Esophagus squamous epithelium (tissue), 5 donors: ENCODE measurements at places on chromosomes 5 and 9. TPM values are rescaled to one million over a fixed set of nuclear protein-coding genes. Genes with fewer than 3 reads are reported as not detected.

The FOXD4L3 gene
- not detected for total RNA-seq

DNA sequence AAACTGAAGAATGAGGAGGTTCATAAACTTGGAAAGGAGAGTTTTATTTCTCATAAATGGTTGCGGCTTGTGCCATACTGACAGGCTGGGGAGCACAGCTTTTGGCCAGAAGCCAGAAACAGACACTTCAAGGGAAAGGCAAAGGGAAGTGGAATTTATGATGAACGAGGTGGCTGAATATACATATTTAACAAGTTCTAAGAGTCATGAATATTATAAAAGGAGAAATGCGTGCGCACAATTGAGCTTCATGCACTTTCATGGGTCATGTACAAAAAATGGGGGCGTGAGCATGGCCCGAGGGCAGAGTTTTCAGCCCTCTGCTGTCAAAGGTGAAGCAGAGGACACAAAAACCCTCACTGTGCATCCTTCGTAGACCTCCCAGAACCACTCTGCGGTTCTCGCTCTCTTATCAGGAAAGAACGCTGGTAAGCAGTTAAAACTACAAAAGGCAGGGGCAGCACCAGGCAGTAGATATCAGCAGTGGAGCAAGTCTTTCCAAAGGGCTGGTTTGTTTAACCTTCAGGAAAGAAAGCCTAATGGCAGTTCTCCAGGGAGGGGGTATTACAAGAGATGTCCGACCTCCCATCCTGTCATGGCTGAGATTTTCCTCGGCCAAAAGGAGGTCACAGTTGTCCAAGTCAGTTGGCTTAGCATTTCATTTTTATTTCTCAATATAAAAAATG lies 29.0 kb downstream of the AUH start:
- no peak for DNase-seq

DNA sequence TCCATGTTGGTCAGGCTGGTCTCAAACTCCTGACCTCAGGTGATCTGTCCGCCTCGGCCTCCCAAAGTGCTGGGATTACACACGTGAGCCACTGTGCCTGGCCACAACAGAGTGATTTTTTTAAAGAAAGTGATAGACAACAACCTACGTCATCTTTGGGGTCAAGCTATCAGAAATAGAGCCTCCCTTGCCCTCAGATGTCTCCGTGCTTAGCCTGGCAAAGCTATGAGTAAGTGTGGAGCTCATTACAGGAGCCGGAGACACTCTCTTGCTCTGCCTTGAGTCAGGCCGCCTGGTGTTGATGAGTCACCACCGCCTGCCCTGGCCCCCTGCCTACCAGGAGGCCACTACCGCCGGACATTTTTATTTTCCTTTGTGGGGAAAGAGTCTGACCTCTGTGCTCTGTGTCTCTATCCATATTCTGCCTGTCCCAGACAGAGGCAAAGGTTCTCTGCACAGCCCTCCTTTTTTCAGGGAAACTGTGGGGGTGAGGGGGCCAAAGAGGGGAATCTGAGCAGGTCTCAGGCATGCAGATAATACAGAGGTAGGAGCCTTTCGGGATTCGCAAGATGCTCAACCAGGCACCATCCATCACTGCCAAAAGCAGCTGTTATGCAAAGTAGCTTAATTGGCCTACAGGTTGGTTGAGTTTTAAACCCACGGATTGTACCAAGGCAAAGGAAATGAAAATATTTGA lies 123.7 kb upstream of the CPEB4 start:
- DNase-seq, result no peak

- DNase-seq, result no peak
These were observed 44.5 kb upstream of the PRSS3 start for GRCh38 chr9:33750839-33751339.

DNA sequence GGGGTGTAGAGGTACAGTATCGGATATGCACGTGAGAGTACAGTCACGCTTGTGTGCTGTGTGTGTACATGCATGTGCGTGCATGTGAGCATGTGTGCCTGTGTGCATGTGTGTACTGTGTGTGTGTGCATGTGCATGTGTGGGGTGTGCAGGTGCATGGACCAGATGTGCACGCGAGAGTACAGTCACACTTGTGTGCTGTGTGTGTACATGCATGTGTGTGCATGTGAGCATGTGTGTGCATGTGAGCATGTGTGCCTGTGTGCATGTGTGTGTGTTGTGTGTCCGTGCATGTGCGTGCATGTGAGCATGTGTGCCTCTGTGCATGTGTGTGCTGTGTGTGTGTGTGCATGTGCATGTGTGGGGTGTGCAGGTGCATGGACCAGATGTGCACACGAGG lies 10.3 kb downstream of the SLC6A19 start:
- no peak for DNase-seq

- no peak for DNase-seq
These were observed 27.3 kb downstream of the ANP32B start for GRCh38 chr9:98010445-98010844.

DNA sequence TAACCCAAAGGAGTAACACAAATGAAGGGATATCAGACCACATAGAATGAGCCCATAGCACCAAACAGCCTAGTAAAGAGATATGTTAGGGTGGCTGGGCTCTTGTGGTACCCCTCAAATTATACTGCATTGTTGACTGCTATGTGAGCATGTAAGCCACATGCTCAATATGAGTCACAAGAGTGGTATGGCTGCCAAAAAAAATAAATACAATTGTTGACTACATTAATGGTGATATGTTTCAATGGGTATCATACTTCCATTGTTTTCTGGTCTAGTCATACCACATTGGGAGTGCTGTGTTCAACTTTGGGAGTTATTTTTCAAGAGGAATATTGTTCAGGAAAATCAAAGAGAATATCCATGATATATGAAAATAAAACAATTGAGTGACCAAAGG lies 162.4 kb upstream of the PIK3R1 start:
- DNase-seq, result no peak

- DNase-seq, result no peak
These were observed 4.0 kb downstream of the GFI1B start for GRCh38 chr9:132982458-132982857.

GRCh38 chr9:89000973-89001916 lies 10.0 kb downstream of the S1PR3 start:
- no peak for DNase-seq

GRCh38 chr5:79020861-79021561 lies 35.9 kb upstream of the ARSB start:
- DNase-seq, result no peak

- DNase-seq, result no peak
These were observed 64.1 kb downstream of the SEMA6A start for GRCh38 chr5:116510517-116510916.

GRCh38 chr5:66326276-66326675 lies 182.2 kb downstream of the SREK1 start:
- DNase-seq, result no peak

DNA sequence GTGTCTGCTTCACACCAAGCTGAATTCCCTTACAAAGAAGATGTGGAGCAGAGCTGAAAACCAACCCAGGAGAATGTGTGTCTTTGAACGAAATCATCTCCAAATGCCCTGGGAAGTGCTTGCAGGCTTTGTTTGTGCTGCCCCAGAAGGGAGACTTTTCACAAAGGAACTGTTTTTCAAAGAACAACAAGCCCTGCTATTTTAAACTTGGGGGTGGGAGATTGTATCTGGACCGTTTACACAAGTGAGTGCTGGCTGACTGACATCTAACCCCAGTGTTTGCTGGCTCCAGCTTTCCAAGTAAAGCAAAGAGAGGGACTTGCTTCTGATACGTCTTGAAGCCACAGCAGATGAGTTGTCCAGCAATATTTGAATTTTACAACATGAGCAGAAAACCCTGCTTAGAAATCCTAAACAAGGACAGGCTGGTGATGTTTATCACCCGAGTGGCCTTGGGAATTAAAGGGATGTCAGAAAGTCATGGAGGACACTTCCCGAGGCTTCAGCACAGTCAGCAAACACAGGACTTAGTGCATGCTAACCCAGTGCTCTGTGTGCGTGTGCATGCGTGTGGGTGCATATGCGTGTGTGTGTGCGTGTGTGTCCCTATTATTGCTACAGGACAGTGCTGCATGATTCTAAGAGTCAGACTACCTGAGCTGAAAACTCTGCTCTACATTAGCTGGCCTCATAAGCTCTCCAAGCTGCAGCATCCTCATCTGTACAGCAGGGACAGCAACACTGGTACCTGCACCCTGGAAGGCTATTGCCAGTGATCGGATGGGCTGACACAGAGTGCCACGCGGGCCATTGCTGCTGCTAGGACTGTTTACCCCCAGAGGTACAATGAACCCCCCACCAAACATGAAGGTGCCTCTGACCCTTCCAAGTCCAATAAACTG lies 1.4 kb downstream of the ADAMTS12 start:
- no peak for DNase-seq

GRCh38 chr9:137918331-137919094 lies 40.9 kb downstream of the CACNA1B start:
- no peak for DNase-seq

GRCh38 chr9:89465001-89465451 lies 32.9 kb downstream of the SEMA4D start:
- DNase-seq, result no peak

GRCh38 chr9:105850852-105851500 lies 156.6 kb downstream of the TMEM38B start:
- no peak for DNase-seq

- no peak for DNase-seq
These were observed at the start of gene LRRC70 for GRCh38 chr5:62578540-62578939. TSS of gene LRRC70 (plus strand) at chr5:62578819. CDS start at chr5:62579439, 620 bp downstream.

GRCh38 chr9:136882109-136882946 lies 4.0 kb upstream of the TRAF2 start:
- no peak for DNase-seq

- no peak for DNase-seq
These were observed 57.3 kb downstream of the UBE2QL1 start for GRCh38 chr5:6505783-6506557.

- no peak for DNase-seq
These were observed 277.2 kb downstream of the TRIM32 start for GRCh38 chr9:116964258-116964657.
